Muscle of back (tissue), 13 donors: ENCODE measurements at places on chromosomes 16 and 17.
A peak's percentile ranks its signal among the peaks of the same experiment; 100 is the strongest.

- DNase-seq, result no peak
Observed at GRCh38 chr16:85908444-85908843, 9.5 kb downstream of the IRF8 start.

- no peak for DNase-seq
Observed at GRCh38 chr16:79037521-79038373, 562.8 kb downstream of the MAF start.

DNA sequence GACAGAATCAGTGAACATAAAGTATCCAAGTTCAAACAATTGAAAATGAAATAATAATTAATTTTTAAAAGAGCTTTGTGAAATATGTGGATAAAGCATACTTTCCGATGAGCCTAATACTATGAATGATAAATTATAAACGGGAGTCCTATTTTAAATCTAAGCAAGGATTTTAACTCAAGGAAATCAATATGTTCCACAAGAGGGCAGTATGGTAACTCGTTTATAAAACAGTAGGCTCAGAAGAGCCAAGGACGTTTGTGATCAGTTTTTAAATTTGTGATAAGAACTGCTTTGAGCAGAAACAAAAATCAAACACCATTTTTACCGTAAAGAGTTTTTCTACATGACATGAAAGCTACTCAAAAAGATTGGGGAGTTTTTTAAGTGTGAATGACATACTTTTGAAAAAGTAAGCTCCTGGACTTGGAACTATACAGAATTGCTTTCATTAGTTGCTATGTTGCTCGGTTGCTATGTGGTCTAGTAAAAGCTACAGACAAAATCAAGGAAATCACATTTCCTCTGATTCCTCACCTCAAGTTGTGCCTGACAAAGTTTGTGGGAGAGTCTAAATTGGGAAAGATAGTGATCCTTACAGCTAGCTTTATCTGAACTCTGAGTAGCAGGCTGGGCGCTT is 11.8 kb upstream of the TEKT1 start:
- peak; percentile 34 for DNase-seq

GRCh38 chr16:67244387-67245185 is 2.7 kb downstream of the FHOD1 start:
- DNase-seq, result peak; percentile 63

- peak; percentile 68 for DNase-seq
Observed at GRCh38 chr17:31596382-31597323, 205.2 kb downstream of the RAB11FIP4 start.
